Breast epithelium (tissue), 4 donors: ENCODE measurements at places on chromosomes 1 and 21.

- no peak for DNase-seq
Observed at GRCh38 chr1:235919127-235919832, 52.6 kb upstream of the LYST start.

- no peak for DNase-seq
Observed at GRCh38 chr21:46399129-46399528, 59.6 kb upstream of the DIP2A start.

DNA sequence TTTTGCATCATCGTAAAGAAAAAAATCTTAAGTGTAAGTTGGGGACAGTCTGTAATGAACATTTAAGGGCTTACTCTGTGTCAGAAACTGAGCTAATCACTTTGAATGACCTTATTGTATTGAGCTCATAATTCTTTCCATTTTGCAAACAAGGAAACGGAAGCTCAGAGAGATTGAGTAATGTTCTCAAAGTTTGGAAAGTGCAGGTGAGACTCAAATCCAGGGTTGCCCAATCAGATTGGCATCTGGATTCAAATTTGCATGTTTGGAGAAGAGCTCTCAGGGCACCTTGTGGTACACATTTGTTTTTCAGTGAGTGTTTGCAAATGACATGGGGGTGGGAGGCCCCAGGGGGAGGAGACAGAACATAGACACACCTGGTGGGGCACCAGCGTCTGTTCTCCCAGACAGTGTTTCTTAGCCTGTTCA lies 8.0 kb downstream of the ALPL start:
- peak; percentile 65 for DNase-seq

GRCh38 chr1:181674617-181675016 lies 191.3 kb downstream of the CACNA1E start:
- no peak for DNase-seq

DNA sequence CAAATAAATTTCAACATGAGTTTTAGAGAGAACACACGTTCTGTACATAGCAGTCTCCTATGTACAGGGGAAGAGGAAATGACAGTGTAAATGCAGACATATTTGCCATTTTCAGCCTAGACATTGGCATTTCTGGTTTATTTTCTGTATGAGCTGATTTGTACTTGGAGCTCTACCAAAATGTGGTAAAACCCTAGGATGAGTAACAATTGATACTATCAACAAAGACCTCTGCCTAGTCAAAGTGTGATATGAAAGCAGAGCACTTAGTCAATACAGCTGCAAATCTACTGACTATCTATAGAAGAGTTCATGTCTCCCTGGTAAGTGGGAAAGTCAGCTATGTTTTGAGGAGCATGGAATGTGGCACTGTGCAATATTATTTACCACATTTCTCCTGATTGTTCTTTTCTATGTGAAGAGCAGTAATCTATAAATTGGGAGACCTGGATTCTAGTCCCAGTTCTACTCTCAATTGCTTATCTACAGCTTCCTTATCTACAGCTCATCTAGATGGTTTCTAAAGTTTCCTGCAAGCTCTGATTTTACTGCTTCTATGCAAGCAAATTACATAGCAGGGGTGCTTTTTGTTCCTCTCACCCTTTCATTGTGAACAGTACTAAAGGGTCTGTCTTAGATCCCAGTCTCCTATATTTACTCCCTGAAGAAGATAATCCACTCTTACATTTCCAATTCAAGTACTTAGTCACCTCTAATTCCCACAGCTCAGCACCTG lies 334.2 kb downstream of the NTNG1 start:
- no peak for DNase-seq

DNA sequence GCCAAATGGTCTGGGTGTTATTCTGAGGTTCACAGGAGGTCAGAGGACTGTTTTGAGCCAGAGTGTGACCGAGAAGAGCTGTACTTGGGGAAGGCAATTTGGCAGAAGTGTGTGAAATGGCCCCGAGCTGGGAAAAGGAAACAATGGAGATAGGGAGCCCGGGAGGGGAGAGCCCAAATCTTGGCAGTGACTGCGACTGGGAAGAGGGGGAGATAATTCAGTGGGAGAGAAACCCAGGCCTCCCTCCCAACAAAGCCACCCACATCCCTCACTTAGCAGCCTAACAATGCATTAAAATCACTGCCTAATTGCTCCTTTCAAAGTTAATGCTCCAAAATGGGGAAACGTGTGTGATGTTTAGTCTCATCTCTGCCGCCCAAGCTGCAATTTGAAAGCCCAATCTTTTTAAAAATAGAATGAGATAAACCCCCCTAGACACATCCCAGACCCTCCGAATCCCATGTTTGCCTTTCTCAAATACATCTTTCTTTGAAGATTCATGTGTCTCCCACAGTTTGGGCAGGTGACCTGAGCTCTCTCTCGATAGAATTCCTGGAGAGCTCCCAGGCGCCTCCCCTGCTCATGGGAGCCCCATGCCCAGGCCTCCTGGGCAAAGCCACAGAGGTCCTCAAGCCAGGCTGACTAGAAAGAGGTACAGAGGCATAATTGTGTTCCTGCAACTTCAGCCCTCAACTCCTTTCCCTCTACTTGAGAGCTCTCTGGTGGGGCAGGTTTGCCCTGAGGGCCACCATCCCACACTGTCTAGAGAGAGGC lies 17.3 kb downstream of the LRRC52 start:
- DNase-seq: no peak

- DNase-seq: no peak
Observed at GRCh38 chr1:79808816-79809475, 802.4 kb upstream of the ADGRL4 start.

GRCh38 chr1:48936436-48936835 lies 159.7 kb upstream of the BEND5 start:
- DNase-seq: no peak

DNA sequence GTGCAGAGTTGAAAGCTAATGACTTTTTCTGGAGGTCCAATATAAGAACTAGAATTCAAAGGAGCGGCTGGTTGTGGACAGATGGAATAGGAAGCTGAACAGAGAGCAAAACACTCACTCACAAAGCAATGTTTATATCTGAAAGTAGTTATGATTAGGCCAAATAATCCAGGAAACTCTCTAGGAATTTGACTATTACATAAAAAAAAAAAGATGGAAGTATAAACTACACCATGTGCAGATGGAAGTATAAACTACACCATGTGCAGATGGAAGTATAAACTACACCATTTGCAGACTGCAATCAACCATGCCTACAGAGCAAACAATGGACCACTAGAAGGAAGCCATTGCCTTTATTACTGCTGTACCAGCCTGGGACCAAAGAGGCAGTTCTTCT lies 771.1 kb downstream of the BRINP3 start:
- no peak for DNase-seq

DNA sequence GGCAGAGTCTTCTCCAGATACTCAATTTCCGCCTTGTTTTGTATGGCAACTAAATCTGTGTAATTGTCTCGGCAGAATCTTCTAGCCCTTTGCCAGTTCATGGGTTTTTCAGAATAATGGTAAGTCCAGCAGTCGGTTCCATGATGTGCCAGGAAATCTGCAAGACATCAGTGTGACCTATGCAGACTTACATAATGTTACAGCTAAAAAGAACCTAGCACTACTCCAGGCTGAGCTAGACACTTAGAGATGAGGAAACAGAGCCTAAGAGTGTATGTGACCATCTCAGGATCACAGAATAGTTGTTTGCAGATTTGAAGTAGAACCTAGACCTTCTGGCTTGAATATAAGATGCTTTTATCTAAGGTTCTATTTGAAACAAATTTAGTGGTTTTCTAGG lies 2.8 kb downstream of the SELL start:
- DNase-seq: no peak

DNA sequence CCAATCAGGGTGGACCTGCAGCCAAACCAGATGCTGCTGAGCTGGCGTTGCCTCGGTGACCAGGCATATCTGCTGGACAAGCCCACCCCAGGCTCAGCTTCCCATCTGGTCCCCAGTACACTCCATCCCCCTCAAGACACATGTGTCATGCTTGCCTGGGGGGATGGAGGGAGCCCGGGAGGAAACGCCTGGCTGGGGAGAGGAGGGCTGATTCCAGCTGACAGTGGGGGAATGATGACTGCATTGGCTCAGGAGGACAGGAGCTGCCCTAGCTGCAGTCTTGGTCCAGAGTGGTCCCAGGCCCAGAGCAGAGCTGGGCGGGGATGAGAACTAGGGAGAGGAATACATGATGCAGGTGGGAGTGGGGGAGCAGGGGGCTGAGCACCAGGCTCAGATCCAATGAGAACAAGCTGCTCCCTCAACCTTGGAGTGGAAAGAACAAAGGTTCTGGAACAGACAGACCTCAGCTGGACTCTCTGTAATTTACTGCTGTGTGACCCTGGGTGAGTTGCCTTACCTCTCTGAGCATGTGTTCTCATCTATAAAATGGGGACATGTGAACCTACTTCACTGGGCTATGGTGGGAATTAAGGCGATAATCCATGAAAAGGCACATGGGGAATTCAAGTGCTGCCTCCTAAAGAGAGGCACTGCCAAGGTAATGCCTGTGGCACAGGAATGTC lies 23.1 kb upstream of the ECE1 start:
- DNase-seq: no peak

DNA sequence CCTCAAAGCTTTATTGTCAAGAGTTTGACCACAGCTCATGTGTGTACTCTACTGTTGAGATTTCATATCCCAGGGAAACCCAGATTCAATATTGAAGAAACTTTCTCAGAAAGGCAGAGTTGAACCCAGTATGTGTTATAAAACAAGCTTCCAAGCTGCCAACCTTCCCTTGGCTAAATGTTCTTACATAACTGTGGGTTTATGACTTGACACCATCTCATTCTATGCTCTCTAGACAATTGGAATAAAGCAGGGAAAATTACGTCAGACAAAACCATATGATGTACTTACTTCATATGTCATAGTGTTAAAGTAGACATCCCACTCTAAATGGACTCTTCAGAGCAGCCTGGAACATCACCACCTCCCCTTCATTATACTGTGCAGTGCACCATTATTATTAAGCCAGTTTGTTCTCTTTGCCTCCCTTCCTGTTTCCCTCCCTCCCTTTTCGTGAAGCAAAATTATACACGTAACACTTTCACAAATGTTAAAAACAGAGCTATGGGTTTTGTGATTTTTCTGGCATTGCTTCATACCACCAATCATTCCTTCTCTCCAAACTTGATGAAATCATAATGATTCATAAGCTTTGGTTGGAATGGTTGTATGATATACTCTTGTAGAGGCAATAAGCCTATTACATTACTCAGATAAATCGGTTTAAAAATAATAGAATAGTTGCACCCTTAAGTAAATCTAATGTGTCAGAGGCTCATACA lies 507.2 kb downstream of the LTN1 start:
- DNase-seq: no peak

DNA sequence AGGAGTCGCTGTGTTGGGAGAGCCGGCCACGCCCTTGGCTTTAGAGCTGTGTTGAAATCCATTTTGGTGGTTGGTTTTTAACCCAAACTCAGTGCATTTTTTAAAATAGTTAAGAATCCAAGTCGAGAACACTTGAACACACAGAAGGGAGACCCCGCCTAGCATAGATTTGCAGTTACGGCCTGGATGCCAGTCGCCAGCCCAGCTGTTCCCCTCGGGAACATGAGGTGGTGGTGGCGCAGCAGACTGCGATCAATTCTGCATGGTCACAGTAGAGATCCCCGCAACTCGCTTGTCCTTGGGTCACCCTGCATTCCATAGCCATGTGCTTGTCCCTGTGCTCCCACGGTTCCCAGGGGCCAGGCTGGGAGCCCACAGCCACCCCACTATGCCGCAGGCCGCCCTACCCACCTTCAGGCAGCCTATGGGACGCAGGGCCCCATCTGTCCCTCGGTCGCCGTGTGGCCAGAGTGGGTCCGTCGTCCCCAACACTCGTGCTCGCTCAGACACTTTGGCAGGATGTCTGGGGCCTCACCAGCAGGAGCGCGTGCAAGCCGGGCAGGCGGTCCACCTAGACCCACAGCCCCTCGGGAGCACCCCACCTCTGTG lies 4.7 kb downstream of the C1orf35 start:
- DNase-seq: no peak

GRCh38 chr1:167821969-167822685 lies 91.8 kb downstream of the ADCY10 start:
- DNase-seq: no peak

GRCh38 chr1:185279571-185279970 lies 37.5 kb downstream of the IVNS1ABP start:
- no peak for DNase-seq

DNA sequence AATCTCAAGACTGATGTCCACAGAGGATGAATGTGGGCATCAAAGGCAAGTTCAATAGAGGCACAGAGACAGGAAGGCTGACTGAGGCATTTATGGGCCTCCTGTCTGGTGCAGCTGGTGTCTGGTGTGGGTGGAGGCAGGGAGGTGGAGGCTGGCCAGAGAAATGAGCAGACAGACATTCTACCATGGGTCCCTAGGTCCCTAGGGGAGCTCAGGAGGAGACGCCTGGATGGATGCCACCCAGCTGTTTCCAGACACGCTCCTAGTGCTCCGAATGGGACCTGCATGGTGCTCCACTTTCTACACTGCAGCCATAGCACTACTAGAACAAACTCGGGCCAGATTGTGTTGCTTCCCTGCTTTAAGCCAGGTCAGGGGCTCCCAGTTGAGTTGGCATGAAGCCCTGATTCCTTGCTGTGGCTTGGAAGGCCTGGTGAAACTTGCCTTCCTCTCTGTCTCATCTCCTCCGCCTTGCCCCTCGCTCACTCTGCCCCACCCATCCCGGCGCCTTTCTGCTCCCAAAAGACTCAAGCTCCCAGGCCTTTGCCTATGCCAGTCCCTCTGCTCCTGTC lies 25.3 kb downstream of the PADI2 start:
- DNase-seq: no peak

DNA sequence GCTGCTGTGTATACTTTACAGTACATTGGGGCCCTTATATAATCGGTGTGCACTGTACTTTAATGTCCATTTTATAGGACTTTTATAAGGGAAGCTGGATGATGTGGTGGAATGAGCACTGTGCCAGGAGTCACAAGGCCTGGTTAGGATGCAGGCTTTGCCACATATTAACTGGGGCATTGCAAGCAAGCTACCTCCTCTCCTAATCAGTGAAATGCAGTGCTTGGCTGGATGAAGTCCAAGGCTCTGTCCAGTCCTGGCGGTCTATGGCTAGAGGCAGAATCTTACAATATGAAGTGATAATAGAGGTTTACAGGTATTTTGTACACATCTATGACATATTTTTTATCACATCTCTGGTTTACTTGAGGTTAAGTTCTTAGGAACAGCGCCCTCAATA lies 1.7 kb upstream of the PKP1 start:
- DNase-seq: no peak

DNA sequence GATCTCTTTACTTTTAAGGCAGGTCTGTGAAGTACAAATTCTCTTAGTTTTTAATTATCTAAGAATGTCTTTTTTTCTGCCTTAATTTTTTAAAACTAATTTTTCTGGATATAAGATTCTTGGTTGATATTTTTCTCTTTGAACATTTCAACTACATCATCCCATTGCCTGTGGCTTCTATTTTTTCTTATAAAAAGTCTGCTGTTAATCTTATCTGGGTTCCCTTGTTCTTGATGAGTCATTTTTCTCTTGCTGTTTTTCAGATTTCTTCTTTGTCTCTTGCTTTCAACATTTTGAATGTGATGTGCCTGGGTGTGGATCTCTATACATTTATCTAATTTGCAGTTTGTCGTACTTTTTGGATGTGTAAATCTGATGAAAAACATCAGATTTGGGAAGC lies 525.2 kb upstream of the PBX1 start:
- DNase-seq: no peak

GRCh38 chr1:153803470-153804056 lies 28.4 kb downstream of the SLC27A3 start:
- no peak for DNase-seq

GRCh38 chr1:32361674-32362473 lies 411 bp downstream of the FAM229A start:
- DNase-seq: no peak
